ENCODE measurements at places on chromosomes 3 and 15.

GRCh38 chr3:138640537-138640936 is 32.0 kb downstream of the FAIM start:
- DNase-seq = no peak

GRCh38 chr15:39685999-39686613 is 96.5 kb downstream of the FSIP1 start:
- DNase-seq = peak; percentile 84

GRCh38 chr3:30751610-30752299 is 142.7 kb downstream of the GADL1 start:
- peak; percentile 57 for DNase-seq

- DNase-seq = no peak
These were observed 246.0 kb upstream of the LRRN1 start for GRCh38 chr3:3553236-3553635.

DNA sequence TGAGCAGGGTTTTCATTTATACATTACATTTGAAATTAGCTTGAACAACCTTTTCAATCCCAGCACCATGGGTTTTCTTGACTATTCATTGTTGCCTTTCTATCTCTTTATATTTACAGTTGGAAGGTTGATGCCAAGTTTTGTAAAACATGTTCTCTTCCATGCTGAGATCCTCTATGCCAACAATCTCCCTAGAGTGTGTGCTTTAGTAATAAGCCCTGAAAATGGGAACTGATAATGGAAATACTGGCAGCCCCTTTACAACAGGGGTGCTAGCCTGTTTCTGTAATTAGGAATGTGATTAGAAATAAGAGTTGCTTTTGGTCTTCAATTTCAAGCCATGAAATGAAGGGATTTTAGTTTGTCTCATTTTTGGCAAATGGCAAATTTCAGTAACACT is 239.9 kb upstream of the NAALADL2 start:
- no peak for DNase-seq

Measured in adipocyte (in vitro differentiated cells).